ENCODE measurements at places on chromosomes 6 and 20. TPM values are rescaled to one million over a fixed set of nuclear protein-coding genes. Genes with fewer than 3 reads are reported as not detected.

The PRPH2 gene
- not detected for total RNA-seq

The SYNDIG1 gene
- total RNA-seq, result not detected

The COL11A2 gene
- total RNA-seq, result 1.3 TPM

The NT5E gene
- total RNA-seq, result not detected

The CRISP3 gene
- total RNA-seq, result not detected

GRCh38 chr20:54355631-54356280 is 119.6 kb upstream of the DOK5 start:
- no peak for DNase-seq

DNA sequence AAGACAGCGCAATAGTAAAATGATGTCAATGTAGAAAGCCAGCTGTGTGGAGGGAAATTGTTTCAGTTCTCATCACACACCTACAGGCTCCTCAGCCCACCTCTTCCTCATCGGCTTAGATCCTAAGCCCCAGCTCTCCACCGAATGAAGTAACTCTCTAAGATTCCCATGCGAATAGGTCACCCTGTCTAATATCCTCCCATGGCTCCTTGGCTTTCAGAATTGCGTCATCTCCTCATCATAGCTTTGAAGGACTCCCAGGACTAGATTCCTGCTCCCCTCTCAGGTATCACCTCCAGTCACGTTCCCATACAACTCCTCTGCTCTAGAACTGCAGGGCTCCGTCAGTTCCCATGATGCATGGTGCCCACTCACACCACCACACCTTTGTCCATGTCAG is 16.2 kb upstream of the SLC22A16 start:
- no peak for DNase-seq

GRCh38 chr6:15387118-15387517 is 141.2 kb downstream of the JARID2 start:
- no peak for DNase-seq

DNA sequence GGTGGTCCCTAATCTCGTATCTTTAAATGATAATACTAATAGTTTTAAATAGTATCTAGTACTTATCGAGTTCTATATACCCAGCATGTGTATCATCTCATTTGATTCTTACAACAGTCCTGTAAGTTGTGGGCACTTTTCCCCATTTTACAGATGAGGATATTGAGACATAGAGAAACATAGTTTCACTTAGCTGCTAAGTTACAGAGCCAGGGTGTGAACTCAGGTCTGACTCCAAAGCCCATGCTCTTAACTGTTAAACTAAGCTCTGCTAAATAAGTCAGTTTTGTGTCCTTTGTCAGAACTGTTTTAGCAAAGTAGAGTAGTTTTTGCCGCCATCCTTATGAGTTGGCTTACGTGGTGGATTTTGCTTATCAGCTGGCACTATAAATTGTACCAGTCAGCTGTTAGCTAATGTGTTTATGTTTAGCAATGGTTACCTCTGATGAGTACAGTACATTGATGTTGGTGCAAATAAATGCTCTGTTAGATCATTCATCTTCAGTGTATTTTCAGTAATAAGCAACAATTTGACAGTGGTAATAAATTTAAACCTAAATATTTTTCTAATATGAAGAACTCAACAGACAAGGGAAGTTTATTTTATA is 12.1 kb downstream of the OGFRL1 start:
- no peak for DNase-seq

DNA sequence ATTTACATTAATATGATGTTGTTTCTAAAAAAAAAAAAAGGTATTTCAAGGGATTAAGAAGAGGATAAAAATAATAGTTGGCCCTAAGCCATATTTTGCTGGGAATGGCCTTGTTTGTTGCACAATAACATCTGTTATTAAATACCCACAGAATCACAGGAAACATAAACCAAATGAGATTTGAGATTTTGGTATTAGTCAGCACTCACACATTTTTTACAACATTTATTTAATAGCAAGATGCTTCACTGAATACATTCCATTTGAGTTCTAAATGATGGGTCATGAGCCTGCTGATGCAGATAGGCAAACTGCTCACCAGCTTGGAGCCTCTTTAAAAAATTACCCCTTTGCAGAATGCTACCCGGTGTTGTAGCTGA is 92.9 kb upstream of the ENPP5 start:
- no peak for DNase-seq

DNA sequence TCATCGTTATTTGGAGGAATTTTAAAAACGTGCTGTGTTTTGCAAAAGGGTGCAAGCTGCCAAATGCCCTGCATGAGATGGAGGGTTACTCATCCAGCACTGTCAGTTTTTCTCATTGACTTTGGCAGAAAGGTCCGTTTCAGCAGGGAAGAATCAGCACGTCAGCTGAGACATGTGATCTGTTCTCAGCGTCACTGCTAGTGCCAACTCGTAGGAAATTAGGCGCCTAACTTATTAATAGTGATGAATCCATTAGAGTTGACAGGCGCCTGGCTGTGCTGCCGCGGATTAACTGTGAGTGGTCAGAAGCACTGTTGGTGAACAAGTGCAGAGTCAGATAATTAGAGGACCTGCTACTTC is 175.5 kb upstream of the FOXQ1 start:
- DNase-seq, result no peak

DNA sequence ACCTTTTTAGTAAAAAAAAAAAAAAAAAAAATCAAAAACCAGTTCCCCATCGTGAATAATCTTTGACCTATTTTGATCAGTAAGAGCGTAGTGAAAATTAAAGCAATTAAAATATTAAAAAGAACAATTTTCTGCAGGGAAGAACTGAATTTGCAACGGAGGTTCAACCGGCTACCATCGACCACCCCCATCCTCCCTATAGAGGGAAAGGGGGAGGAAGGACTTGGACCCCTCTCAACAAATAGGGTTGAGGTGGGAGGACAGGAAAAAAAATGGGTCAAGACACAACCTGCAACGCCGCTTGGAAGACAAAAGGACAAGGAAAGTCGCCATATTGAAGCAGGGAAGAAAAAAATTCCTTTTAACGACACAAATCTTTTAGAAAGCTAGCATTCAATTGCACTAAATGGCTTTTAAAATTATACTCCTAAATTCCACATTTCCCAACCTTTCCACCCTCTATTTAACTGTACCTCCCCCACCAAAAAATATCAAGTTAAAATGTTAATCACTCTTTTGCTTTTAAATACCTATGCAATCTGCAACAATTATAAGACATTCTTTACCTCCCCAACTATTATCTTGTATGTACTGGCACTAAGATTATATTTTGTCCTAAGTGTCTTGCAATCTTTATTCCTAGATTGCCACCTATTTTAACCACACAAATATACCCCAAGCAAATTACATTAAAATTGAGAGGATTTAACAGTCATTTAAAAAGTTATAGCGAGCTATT is 1.7 kb downstream of the PPP1R10 start:
- DNase-seq, result no peak

DNA sequence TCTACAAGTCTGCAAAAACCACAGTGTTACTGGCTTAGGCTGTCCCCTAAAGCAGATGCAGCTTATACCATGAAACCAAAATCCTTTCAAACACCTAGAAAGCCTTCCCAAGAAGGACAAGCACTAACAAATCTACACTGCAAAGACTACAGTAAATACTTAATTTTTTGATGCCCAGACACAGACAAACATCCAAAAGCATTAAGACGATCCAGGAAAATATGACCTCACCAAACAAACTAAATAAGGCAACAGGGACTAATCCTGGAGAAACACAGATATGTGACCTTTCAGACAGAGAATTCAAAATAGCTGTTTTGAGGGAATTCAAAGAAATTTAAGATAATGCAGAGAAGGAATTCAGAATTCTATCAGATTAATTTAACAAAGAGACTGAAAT is 423.5 kb downstream of the COL12A1 start:
- no peak for DNase-seq

DNA sequence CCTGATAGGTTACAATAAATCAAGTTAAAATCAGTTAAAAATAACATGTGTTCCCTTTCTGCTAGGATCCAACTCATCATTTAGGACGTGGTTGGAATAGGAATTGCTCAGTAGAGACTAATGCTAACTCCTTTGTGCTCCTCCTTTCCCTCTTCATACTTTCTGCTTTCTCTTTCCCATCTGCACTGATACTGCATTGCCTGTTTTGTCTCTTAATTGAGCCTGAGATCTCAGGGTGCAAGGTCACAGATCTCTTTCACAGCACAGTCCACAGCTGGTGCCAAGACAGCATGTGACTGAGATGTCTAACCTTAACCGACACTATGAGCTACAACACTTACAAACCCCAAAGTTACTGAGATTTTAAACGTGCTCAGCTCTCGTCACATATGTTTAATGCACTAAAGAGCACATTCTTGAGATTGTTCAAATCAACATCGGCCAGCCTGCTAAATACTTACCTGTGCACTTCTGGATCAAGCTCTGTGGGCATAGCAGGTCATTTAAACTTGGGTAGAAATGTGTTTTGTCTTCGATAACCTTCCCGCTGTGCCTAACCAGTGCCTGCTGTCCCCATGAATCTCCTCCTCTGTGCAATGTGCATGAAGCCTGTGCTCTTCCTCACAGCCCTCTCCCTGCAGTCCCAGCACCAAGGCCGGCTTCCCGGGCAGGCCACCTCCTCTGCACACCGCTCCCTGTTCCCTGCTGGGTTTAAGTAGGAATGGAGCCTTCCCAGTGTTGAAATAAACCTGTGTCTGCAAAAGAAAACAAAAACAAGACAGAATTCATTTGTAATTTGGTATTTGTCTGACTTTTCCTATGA is 39.6 kb upstream of the AFDN start:
- DNase-seq, result no peak

DNA sequence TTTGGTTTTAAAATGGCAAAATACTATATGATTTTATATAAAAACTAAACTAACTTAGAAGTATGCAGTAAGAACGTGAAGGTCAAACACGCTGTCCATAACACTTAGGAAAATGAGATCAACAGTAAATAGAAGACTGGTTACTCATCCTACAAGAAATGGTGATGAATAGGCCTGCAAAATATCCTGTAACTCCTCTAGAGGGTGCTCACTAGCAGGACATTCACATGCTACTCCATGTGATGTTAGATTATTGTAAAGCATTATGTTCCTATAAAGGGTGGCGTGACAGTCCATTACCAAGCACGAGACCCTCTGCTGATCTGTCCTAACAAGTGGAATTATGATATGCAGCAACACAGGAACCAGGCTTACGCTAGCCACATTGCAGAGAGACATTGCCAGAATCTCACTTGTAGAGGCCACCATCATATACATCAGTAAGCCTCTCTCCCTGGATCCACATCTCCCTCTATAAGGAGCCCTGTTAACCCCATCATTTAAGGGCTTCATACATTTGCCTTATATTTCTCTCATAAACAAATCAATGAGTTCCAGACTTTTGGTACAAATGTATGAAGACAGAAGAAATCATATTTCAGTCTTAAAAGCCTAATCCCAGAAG is 18.0 kb upstream of the DEFB129 start:
- DNase-seq, result no peak

DNA sequence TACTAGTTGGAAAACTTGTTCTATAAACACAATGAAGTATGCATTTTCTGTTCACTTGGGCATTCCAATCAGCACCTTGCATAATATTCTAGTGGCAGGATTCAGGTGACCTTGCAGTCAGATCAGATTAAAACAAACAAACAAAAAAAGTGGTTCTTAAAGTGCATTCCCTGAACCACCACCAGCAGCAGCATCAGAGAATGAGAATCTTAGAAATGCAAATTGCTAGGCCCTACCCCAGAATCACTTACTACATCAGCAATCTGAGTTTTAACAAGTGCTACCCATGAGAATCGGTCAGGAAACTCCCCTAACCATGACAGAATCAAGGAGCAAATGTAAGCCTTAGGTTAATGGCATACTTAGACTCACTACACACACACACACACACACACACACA is 41.7 kb downstream of the SNAP25 start:
- DNase-seq, result no peak

- DNase-seq, result no peak
Observed at GRCh38 chr6:130009146-130009545, 9.2 kb upstream of the L3MBTL3 start.

DNA sequence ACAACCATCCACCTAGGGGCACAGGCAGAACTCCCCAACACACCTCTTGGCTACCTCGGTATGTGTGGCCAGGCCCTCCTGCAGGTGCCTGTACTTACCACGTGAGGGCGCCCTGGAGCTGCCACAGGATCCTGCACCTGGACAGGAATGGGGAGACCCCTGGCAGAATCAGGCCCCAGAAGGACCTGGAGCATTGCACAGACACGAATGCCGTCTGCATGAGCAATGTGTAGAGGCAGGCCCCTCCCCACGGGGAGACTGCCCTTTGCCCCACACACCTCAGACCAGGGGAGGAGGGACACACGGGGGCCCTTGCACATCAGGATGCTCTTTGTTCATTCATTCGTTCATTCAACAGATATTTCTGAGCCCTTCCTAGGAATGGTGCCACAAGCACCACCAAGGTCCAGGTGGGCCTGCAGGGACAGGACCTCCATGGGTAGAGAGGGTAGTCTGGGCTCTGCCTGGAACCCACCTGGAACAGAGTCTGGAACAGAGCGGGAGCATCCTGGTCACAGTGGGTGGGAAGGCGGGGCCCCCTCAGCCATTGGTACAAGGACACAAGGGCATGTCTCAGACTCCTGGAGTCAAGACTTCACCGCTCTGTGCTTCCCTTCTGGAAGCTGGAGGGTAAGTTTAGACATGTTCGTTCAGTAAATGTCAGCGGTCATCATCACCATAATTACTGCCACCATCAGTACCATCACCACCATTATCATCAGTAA is 32.3 kb downstream of the YTHDF1 start:
- no peak for DNase-seq

DNA sequence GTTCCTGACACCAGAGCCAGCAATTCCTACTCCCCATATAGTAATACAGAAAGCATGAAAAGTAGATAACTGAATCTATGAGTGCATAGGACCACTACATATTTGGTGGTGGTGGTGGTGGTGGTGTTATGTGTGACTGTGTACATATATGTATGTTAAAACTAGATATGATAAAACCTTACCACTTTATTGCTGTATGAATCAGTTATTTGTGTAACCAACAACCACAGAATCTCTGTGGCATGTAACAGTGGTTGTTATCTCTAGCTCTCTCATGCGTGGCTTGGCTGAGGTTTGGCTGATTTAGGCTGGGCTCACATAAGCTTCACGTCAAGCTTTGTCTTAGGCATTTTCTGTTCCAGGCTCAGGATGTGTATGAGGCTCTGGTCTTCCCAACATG is 55.7 kb downstream of the PLCB1 start:
- DNase-seq, result no peak

GRCh38 chr6:129029778-129030177 is 146.8 kb downstream of the LAMA2 start:
- DNase-seq, result no peak

GRCh38 chr6:111503660-111504059 is 20.6 kb upstream of the REV3L start:
- no peak for DNase-seq

DNA sequence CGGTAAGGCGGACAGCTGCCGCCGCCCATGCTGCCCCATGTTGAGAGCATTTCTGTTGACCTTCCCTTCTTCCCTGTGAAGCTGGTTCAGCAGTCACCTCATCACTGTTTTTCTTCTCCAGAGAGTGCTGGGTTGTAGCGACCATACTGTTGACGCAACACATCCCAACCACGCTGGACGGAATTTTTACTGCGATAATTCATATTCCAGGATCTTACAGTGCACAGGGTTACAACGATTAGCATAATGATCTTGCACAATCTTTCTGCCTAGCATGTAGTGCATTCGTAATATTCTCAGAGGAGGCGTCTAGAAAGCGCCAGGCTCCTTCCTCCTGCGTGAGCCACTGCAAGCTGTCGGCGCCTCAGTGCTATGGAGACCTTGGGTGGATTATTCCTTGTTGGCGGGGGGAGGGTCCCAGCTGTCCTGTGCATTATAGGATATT is 137.0 kb downstream of the MTHFD1L start:
- no peak for DNase-seq
